Panc1 (cell line): ENCODE measurements at places on chromosomes 2 and 18.

DNA sequence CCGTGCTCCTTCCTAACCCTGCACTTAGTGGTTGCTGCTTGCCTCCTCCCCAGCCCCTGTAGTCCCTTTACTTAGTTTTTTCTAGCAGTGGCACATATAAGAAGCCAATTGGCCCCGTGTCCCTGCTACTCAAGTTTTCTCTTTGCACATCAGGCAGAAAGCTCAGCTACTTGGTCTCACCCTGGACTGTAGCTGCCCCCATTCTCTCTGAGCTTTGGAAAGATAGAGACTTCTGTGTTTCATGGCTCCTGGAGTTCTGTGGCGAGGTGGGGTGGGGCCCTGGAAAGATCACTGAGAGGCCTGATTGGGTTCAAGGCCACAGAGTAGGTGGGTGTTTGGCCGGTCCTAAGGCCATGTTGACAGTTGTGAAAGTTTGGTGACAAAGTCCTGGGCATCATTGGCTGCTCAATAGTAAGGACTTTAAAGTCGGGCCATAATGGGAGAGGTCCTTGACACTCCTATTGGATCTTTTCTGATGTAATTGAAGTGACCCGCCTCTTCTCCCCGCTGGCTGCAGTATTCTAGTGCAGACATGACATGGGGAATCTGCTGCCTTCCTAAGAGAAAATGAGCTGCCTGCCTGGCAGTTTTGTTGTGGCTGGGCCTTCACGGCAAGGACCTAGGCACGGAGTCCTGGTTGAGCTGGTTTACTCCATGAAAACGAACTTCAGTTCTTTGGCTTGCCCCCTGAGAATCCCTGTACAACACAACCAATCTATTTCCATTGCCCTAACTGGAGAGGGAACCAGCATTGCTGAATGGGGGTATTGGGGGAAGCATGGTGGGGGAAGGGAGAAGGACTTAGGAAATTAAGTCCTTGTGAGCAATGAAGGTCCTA lies 26.2 kb upstream of the CYP27A1 start:
- no peak for DNase-seq

GRCh38 chr2:157922336-157922735 lies 46.2 kb upstream of the ACVR1 start:
- DNase-seq = no peak

DNA sequence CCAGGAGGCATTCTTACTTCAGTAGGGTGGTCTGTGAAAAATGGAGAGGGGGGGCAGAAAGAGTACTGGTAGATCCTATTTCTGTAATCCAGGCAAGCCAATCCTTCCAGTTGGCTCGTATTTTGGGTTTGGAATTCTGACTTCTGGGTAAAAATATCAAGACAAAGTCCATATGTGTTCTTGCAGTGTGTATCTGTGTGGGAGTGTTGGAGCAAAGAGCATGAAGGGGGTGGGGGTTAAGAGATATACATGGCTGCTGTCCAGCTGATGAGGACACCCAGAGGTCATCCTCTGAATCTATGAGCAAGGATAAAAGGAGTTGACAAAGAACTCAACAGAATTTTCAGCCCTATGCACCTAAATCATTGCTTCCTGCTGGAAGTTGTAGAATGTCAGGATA lies 375.8 kb upstream of the PIK3C3 start:
- DNase-seq = no peak

DNA sequence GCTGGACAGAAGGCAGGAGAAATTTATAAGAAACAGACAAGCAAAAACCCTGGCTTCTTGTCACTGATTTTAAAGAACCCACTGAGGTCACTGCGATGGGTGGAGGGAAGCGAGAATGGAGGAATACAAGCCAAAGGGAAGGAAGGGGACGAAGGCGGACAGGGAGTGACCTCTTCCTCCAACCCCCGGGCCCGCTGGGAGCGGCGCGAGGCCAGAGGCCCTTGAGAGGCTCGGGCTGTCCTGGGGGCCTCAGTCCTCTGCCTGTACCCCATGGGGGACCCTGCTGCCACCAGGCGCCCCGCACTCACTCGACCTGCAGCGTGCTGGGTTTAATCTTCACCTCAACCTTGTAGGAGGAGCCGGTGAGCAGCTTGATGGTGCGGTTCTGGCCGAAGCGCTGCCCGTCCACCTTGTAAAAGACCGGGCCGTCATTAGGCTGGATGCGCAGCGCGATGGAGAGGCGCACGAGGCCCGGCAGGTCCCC lies 793 bp downstream of the CNRIP1 start:
- no peak for DNase-seq

- DNase-seq = no peak
Observed at GRCh38 chr18:78736015-78736690, 243.5 kb upstream of the SALL3 start.

DNA sequence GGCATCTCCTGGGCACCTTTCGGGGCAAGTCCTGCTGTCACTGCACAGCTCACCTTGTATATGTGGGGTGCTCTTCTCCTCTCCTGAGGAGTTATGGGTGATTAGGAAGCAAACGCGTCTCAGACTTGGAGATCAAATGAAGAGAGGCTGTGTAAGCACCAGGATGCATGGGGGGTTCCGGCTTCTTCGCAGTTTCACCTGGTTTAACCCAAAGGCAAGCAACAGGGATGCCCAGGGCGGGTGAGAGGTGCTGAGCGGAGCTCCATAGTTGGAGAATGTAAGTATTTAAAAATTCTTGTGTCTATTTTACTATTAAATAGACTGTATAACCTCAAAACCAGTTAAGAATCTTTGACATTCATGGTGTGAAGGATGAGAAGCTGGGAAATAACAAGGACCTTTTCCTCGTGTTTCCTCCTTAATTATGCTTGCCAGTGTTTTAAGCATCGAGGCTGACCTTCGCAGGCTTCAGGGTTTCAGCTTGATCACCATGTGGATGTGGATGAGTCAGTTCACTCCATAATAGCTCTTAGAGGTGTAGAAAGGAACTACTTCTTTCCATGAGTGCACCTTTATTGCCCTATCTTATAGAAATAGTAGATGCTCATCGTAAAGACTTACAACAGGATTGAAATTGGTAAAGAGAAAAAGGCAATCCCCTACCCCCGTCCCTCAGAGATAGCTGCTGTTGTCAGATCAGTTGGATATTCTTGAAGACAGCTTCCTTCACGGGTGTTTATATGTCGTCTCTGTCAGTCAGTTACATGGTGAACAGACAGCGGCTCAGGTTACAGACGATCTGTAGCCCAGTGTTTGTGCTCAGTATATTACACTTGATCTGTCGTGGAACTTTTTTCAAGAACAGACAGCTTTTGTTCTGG lies 201.1 kb downstream of the AGAP1 start:
- no peak for DNase-seq

DNA sequence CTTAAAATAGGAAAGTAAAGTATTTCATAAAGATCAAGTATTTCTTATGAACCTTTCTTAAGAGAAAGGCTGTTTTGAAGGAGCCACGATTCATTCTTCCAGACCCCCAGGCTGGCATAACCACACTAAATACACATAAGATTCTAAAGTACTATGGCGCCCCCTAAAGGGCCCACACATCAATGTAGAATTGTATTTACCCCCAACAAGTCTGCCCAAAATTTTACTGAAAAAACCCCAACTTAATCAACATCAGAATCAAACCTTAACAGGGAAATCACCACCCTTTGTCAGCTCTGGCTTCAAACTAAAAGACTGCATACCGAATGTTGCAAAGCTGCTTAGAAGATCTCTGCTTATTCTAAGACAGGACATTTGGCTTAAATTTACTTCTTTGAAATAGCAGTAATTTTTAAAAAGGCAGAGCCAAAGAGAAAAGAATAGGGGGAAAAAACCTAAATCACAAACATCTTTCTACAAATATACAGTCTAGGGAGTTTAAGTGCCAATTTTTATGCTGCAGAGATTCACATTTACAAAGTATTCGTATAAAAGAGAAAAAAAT lies 20.4 kb upstream of the BCL2 start:
- no peak for DNase-seq

- DNase-seq = no peak
Observed at GRCh38 chr2:10326151-10326616, 23.5 kb downstream of the HPCAL1 start.

DNA sequence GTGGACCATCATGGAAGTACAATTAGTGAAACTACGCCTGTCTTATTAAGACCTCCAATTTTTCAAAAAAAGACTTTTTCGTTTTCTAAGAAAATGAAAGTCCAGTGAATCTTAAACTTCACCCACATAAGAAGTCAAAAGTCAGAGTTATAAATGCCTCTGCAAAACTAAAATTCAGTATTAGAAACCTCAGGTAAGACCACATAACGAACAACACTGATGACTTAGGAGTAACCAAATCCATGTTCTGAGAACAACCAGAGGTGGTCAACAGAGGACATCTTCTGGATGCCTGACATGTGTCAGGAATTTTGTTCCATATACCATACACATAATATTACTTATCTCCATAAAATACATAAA lies 62.4 kb downstream of the RPL31 start:
- DNase-seq = no peak

- no peak for DNase-seq
Observed at GRCh38 chr2:47089083-47089464, 66.0 kb downstream of the STPG4 start.

- no peak for DNase-seq
Observed at GRCh38 chr18:58535340-58536201, 93.3 kb downstream of the ALPK2 start.

DNA sequence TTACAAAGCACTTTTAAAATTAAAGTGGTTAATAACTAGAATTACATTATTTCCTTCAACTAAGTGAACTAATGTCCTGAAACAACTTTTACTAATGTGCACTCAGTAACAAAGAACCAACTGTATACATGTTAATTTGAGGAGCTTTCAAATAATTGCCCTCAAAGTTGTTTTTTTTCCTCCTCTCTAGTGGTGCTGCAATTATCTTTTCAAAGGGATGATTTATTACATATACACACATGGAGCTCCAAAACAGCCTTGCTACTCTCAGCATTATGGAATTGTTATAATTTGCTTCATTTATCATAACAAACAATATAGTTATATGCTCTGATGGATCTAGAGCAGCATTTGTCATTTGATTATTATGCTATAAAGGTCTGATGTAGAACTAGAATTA lies 246.3 kb upstream of the RASGRP3 start:
- no peak for DNase-seq

DNA sequence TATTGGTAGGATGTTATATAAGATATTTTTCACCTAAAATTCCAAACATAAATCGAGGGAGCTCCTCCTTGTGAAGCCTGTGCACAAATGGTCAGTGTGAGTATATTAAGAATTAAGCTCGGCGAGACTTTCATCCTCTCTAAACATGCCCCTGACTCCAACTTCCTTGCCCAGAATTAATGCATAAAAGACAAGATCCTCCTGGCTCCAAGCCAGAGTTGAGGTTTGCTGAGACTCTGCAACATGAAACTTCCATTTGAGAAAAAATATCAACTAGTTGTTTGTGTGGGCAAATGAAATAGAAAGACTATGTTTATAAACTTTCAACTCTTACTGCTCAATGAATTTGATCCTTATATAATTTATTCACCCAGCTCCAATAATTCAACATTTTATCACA lies 68.1 kb downstream of the CCDC178 start:
- no peak for DNase-seq

DNA sequence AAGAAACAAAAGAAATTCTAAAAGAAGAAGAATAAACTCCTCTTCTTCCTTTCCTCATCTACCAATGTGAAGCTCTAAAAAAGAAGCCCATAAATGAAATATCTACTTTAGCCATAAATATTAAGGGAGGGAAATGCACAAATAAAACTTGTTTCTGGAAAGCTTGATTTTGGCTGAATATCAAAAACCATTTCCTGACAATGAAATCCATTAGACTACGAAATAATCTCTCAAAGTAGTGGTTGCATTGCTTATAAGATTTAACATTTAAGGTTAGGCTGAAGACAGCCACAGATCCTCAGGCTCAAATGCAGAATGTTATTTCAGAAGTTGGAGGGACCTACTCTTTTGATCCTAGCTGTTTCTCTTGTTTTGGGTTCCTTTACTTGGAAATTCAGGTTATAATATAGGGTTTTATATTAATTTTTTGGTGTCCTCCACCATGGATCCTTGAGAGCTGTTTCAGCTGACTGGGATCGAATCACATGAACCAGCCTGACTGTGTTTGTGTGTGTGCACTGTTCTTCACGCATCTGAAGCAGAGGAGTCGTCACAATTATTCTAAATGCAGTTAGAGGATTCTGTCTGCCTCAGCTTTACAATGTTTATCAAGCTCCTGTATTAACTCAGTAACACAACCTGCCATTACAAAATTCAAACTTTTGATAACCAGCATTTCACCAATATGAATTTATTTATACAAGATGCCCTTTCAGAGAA lies 474.8 kb downstream of the ARHGAP15 start:
- no peak for DNase-seq

DNA sequence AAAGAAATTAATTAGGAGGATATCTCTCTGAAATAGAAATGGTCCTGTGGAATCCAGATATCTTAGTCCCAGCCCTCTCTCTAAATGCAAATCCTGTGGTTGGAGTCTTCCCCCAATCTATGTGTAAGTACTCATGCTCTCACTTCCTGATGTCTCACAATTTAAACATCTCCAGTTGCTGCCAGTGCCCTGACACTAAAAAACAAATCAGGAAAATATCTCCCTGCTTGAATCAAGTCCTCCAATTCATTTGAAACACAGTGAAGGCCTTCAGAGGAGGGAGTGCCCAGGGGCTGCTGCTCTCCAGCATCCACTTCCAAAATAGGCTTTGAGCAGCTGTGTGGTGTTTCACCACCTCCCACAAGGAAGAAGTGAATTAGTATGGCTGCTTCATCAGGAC lies 413.8 kb downstream of the RAD51AP2 start:
- no peak for DNase-seq

DNA sequence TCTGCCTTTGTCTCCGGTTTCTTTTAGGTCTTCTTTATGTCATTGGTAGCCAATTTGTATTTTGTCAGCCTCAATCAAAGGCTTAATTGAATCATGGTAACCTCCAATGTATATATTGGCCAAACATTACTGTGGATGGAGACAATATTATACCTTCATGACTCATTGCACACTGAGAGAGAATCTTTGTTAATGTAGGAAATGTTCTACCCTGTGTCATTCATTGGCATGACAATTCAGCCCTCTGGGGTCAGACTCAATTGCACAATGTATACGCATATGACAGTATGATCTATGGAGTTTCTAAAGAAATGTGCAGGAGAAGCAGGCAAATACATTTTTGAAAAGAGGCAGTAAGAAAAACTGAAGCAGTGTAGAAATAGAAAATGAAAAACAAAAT lies 162.6 kb downstream of the PDE11A start:
- no peak for DNase-seq

- DNase-seq = no peak
Observed at GRCh38 chr2:174635776-174636404, 38.3 kb upstream of the WIPF1 start.

DNA sequence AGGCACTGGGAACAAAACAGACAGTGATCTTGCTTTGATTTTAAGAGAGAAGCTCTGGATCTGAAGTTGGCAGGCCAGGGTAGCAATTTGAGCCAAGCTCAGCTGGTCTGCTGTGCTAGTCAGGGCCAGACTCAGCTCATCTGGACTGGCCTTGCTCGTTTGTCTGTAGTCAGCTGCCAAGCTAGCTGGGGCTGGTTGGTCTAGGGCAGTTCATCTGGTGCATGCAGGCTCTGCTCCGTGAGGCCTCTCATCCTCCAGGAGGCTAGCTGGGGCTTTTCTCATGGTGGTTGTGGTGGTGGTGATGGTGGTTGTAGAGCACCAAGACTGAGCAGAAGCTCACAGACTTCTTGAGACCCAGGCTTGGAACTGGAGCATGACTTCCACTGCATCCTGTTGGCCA lies 10.3 kb downstream of the FBLN7 start:
- no peak for DNase-seq
